Gastroesophageal sphincter (tissue), 4 donors: ENCODE measurements at places on chromosomes 6 and 20. TPM values are rescaled to one million over a fixed set of nuclear protein-coding genes. Genes with fewer than 3 reads are reported as not detected.

The PAK5 gene
- total RNA-seq, result not detected

DNA sequence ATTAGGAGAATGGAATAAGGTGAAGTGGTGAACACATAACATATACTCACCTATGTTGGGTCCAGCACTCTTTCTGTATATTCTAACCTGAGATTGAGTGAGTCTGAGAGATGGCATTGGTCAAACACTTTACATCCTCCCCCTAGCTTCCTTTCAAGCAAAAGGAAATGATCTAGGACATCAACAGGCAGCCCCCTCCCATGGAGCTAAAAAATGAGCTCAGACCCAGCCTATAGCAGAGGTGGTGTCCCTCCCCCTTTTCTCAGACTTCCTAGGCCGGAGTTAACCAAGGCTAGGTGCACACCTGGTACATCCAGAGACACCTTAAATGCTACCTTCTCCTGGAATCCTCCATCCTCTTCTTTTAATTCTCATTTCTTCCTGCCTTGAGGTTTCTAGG is 5.5 kb upstream of the SDC4 start:
- ATAC-seq, result no peak

- no peak for ATAC-seq
These were observed 12.6 kb downstream of the IFNGR1 start for GRCh38 chr6:137206577-137206976.

The VIP gene
- 8.3 TPM for total RNA-seq

The C6orf15 gene
- total RNA-seq, result not detected

DNA sequence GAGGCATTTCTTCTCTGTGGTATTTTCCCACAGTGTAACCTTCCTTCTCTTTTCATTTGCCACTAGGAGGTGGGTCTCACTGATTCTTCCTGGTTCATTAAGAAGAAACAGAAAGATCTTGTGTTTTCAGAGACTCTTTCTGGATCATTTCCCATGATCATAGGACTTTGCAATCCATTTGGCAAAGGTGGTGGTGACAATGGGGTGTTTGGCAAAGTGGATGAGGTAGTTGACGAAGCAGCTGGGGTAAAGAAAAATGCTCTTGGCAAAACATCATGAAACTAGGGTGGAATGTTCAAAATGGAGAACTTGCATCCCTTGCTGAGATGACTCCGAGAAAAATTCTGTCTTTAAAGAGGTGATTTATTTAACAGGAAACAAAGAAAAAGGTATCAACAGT is 50.6 kb downstream of the TRAF3IP2 start:
- ATAC-seq, result peak; percentile 42

GRCh38 chr6:108671175-108671574 is 110.5 kb downstream of the FOXO3 start:
- ATAC-seq, result no peak

DNA sequence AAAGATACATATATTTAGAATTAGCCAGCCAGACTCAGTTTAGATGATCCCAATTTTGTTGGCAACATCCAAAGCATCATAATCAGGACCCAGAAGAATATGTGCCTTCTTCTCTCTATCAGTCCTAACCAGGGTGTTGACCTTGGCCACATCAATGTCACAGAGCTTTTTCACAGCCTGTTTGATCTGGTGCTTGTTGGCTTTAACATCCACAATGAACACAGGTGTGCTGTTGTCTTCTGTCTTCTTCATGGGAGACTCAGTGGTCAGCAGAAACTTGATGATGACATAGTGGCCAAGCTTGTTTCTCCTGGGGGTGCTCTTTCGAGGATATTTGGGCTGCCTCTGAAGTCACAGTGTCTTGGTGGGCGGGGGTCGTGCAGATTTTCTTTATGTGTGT is 84.9 kb downstream of the MKKS start:
- ATAC-seq, result no peak

DNA sequence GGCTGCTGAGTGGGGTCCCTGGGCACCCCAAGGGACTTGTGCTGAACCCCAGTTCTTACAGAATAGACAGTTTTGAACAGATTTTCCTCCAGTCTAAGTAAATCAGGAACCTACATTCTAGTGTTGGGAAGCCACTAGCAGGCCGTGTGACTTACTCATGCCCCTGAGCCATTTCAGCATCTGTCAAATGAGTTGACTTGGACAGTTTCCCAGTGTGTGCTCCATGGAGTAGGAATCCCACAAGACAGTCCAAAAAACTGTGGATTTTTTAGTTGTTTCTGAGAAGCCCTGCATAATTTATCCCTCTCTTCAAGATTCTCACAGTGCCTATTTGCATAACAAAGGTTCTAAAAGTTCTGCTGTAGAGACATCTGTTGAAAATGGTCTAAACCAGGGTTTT is 2.1 kb downstream of the GABRR2 start:
- ATAC-seq, result no peak

DNA sequence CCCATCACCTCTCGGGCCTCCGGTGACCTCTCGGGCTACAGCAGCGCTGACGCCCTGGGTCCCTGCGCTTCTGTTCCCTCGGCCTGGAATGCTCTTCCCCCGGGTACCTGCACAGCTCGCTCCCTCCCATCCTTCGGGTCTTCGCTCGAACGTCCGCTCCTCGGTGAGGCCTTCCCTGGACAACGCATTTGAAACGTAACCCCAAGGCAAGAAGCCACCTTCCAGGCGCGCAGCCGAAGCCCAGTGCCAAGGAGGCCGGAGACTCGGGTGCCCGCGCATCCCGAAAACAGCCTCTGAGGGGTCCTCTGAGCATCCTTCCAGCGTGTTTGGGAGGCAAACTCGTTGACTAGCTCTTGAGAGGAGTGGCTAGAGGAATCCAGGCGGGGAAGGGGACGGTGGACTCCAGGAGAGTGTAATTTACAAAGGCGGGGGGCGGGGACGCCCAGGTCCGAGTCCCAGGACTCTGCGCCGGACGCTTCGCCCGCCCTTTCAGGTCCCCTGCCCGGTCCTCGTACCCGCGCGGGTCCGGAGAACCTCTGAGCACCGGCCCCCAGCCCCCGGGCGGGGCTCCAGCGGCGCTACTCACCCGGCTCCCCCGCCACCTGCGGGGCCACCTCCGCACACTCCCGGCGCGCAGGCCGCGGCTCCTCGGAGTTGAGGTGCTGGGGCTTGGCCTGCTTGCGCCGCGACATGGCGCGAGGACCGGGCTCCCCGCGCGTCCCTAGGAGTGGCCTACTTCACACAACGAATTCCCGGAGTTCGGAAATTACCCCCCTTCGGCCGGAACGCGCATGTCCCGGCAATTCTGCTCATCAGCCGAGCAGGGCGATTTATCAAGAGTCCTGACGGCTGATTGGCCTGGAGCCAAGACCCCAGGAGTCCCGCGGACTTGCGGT is 86.8 kb downstream of the ZFP64 start:
- ATAC-seq, result no peak

DNA sequence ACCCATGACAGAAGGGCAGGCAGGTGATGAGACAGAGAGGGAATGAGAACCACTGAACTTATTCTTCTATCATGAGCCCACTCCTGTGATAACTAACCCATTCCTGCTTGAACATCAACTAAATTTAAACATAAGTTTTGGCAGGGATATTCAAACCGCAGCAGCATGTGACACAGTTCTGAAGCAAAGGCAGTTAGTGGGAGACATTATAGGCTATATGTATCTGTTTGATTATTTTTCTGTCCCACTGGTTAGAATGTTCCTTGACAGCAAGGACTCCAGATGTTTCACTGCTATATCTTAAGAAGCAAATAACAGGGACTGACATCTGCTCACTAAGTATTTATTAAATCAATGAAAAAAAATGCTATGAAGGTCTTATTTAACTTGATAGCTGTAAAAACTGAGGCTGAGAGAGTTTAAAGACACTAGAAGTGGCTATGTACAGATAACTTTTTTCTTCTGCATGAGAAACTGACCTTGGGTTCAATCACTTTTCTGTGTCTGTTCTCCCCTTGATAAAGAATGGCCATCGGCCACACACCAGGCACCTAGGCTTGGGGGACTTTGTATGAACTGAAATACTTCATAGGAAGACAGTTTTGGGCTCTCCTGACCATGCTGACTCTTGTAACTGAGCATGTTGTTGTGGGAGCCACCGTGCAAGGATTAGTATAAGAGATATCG is 90.9 kb downstream of the CEP162 start:
- ATAC-seq, result no peak

DNA sequence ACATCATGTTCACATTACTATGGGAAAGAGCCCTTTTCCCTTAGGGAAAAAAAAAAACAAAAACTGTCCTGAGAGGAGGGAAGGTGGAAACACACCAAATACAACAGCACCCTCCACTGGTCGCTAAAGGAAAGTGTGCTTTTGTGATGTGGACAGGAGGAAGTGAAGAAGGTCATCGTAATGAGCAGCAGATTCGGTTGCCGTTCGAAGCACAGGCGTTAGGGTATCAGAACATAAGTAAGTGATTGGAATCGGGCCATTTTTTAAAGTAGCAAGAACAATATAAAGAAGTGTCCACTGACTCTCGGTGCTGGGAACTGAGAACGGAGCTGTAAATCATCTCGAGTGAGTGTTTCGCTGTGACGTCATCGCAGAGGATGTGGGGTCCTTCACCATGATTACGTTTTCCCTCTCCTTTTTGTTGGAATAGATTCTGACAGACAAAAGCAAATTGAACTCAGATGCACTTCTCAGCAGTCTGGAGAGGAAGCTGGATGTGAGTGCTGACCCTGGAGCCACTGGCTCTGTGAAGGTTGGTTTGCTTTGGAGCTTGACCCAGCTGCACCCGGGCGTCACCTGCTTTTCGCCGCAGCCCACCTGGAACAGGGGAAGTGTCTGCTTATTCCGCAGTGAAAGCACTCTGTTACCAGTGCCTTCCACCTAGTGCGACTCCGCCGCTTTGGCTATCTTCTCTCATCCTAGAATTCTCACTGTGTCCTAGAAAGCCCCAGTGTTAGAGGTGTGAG is 203.6 kb upstream of the GMDS start:
- ATAC-seq, result no peak

GRCh38 chr20:1435337-1435699 is 31.3 kb downstream of the NSFL1C start:
- no peak for ATAC-seq

The TULP1 gene
- total RNA-seq, result not detected

DNA sequence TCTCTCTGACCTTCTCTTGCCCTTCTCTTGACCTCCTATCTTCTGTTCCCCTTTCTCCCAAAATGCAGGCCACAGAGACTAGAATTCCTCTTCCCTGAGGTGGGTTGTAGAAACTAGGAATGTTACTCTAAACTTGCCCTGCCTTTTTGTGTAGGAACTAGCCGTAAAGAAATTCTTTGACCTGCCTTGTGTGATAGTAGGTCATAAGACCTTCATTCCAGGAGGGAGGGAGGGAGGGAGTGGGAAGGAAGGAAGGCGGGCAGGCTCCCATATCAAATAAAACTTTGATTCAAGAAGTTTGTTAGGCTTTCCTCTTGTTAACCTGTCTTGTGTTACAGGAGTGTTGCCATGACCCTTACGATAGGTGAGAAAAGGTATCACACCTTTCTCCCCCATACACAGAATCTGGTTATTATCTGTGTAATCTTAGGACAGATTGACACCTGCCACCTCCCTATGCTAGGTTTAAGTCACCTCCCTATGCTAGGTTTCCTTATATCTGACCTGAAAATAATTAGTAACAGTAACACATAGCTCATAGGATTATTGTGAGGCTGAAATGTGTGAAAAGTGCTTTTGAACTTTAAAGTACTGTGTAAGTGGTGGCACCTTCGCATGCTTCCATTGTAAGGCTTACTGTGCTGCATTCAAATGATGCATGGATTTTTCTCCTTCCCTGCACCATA is 32.6 kb upstream of the FUCA2 start:
- no peak for ATAC-seq

- ATAC-seq, result no peak
These were observed 72.6 kb downstream of the TFAP2B start for GRCh38 chr6:50891290-50891689.

The NKAIN4 gene
- total RNA-seq, result not detected

The SYNDIG1 gene
- 0.15 TPM for total RNA-seq

DNA sequence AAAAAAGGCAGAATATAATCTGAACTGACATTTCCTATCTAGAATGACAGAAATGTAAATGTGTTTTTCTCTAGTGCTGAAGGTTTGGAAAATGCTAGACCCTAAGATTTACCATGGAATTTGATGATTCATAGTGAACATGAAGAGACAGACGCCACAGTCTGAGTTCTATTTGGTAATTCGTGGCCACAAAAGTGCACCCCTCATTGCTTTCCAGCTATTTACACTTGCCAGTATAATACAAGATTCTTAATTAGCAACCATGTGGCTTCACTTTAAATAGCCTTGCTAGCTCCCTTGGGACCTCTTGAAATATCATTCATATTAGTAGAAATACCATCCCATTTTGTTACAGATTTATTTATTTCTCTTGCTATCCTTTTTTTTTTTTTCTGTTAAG is 636.8 kb downstream of the PRKN start:
- ATAC-seq, result no peak

GRCh38 chr6:3912361-3913076 is 63.3 kb downstream of the FAM50B start:
- ATAC-seq, result peak; percentile 26

- no peak for ATAC-seq
These were observed 166.1 kb downstream of the TMEM242 start for GRCh38 chr6:157157258-157157657.

The SYNJ2 gene
- total RNA-seq, result 19.9 TPM

The SEL1L2 gene
- not detected for total RNA-seq

DNA sequence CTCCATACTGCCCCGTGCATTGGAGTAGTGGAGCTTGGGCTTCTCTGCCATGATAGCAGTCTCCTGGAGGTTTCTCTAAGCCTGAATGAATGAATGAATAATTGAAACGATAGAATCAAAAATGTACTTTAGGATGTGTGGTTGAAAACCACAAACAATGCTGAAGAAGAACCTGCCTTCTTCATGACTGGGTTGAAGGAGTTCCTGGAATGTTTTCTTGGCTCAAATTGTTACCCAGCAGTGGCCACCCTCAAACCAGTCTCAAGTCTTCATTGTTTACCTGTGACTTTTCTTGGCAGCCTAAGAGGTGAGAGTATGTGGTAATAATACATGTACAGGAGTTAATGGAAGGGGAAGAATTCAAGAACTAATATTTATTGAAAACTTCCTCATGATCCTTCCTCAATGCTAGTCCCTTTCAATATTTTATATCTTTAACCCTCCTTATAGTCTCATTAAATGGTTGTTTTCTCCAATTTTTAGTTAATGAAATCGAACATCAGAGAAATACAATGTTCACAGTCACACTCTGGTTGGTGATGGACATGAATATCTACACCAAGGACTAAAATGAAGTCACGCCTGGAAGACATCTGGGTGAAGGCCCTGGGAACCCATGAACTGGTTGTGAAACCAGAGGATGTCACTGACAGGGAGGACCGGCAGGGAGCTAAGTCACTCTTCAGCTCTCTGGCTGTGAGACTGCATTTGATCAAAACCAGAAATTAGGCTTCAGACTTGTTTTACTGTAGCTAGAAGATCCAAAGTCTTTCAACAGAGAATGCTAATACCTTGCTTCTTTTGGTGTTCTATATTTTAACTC is at the start of gene GSTA5:
TSS of gene GSTA5 (minus strand) at position 51 of the 823 bp plus-strand sequence.
- ATAC-seq, result no peak

The PI3 gene
- not detected for total RNA-seq

The C6orf132 gene
- 1.3 TPM for total RNA-seq

GRCh38 chr20:44400970-44401769 is 45.7 kb downstream of the HNF4A start:
- ATAC-seq, result no peak

The RNF144B gene
- total RNA-seq, result 16.7 TPM
